ENCODE measurements at places on chromosomes 13 and 19. TPM values are rescaled to one million over a fixed set of nuclear protein-coding genes. Genes with fewer than 3 reads are reported as not detected.
A peak's percentile ranks its signal among the peaks of the same experiment; 100 is the strongest.

DNA sequence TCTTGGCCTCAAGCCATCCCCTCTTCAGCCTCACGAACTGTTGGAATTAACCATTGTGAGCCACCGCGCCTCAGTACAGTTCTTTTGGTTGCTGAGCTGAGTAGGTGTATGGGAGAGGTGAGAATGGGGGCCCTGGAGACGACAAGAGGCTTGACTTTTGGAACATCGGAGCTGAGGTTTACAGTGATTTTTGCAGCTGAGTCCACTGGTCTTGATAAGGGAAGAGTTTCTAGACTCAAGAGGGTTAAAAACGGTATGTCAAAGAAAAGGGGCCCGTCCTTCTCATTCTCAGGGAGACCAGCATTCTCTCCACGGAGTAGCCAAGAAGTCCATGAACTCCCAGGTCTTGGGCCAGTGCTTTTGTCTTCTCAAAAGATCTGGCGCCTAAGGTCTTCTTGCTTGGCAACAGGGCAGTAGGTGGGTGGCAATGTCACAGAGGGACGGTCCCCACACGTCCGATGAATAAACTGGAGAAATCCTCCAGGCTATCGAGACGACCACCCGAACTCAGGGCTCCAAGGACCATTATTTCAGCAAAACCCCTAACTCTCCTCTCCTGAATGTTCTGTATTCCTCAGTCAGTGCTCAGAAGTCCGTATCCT, 6.4 kb upstream of the QTRT1 start:
- no peak for DNase-seq

DNA sequence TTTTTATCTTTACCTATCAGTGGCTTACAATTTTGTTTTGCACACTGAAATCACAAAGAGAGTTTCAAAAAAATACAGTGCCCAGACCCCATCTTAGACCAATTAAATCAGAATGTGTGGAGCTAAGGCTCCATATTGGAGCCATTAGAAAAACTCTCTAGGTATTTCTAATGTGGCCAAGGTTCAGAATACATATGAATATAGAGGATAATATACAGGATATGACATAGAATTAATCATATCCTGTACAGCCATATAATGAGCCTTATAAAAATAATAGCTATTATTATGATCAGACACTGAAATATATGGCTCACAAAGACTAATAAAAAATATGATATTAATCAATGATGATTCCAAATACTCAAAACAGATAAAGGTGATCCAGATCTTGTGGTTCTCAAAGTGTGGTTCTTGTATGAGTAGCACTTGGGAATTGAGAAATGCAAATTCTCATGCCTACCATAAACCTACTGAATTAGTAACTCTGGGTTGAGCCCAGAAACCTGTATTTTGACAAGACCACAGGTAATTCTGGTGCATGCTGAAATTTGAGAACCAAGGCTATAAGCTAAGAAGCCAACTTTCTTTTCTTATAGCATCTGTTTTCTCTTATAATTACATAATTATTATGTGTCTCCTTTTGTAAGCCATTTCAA, 408.0 kb downstream of the DIAPH3 start:
- DNase-seq, result no peak

DNA sequence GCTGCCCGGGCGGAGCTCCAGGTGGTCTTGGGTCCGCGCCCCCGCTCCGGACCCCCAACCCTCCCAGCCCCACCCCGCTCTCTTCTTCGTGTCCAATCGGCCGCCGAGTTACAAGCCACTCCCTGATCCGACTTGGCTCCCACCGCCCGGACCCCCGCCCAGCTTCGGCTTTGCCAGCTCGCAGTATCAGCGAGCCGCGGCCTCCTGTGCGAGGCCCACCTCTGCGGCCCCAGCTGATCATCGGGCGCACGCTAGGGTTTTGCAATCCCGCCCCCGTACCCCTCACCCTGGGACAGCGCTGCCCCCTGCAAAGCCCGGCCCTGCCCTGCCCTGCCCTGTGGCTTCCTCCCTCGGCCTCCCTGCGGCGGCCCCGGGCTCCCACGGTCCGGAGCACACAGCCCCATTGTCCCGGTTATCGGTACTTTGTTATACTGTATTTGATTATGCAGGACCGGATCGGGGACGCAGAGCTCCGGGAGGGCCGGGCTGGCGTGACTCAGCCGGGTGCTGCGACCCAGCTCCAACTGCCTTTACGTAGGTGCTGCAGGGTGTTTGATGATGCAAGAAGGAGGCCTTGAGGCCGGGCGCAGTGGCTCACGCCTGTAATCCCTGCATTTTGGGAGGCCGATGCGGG, 598 bp upstream of the LPAR2 start:
- peak; percentile 40 for DNase-seq

DNA sequence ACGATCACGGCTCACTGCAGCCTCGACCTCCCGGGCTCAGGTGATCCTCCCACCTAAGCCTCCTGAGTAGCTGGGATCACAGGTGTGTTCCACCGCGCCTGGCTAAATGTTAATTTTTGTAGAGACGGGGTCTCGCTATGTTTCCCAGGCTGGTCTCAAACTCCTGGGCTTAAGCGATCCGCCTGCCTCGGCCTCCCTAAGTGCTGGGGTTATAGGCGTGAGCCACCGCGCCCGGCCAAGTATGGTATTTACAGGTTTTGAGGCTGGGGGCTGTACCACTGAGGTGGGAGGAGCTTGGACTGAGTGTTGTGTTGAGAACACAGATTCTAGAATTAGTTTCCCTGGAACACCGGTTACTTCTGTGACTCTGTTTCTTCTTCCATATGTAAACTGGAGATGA, 452 bp upstream of the PPM1N start:
- no peak for DNase-seq

- peak; percentile 45 for DNase-seq
Observed at GRCh38 chr13:113748862-113749451, 10.1 kb upstream of the TMEM255B start.

- no peak for DNase-seq
Observed at GRCh38 chr13:27857282-27857681, 62.5 kb upstream of the PDX1 start.

DNA sequence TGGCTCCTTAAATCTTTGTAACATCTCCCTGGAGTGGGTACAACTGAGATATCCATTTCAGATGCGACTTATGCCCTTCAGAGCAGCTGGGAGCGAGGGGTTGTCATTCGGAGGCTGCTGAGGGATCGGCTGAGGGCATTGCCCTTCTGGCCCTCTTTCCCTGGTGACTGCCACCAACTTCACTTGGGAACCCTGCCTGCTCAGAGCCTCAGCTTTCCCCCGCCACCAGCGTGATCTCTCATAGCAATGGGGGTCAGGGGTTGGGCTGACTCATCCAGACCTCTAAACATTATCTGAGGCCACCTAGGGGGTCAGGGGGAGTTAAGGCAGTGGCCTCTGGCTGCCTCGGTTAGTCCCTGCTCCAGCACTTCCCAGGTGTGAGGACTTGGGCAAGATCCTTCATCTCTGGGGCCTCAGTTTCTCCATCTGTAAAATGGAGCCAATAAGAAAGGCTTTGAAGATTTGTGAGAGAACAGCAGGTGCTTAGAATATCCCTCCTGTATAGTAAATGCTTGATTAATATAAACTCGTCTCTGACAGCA, 1.1 kb downstream of the PRX start:
- DNase-seq, result no peak

- DNase-seq, result no peak
Observed at GRCh38 chr19:45599286-45599685, 2.7 kb downstream of the GPR4 start.

Gene MBD3L3
- total RNA-seq, result not detected

Gene ATP4A
- not detected for total RNA-seq

GRCh38 chr19:17943274-17944221, 10.7 kb downstream of the CCDC124 start:
- no peak for DNase-seq

Gene DAND5
- total RNA-seq, result not detected

DNA sequence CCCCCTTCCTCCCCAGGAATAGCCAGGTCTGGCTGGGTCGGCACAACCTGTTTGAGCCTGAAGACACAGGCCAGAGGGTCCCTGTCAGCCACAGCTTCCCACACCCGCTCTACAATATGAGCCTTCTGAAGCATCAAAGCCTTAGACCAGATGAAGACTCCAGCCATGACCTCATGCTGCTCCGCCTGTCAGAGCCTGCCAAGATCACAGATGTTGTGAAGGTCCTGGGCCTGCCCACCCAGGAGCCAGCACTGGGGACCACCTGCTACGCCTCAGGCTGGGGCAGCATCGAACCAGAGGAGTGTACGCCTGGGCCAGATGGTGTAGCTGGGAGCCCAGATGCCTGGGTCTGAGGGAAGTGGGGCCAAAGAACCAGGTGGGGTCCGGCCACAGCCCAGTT, 3.2 kb downstream of the KLK2 start:
- DNase-seq, result no peak

Gene SPIB
- 1.00 TPM for total RNA-seq

Gene RXFP2
- total RNA-seq, result not detected

Gene FAAP24
- 9.3 TPM for total RNA-seq

Gene LPAR6
- total RNA-seq, result 7.9 TPM

DNA sequence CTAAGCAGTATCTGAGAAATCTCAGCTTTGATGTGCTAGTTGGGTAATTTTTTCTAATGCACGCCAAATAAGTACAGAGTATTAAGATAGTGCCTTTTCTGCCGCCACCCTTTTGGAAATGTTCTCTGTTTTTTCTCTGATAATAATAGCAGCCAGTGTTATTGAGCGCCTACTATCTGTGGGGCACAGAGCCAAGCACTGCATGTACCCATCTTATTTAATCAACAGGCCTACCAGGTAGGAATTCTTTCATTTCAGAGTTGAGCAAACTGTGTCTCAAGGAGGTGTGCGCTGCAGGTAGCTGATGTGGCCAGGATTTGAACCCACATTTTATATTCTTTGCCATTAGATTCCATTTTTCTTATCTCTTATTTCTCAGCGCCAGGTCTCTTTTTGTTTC, 1.4 kb downstream of the EPN1 start:
- no peak for DNase-seq

DNA sequence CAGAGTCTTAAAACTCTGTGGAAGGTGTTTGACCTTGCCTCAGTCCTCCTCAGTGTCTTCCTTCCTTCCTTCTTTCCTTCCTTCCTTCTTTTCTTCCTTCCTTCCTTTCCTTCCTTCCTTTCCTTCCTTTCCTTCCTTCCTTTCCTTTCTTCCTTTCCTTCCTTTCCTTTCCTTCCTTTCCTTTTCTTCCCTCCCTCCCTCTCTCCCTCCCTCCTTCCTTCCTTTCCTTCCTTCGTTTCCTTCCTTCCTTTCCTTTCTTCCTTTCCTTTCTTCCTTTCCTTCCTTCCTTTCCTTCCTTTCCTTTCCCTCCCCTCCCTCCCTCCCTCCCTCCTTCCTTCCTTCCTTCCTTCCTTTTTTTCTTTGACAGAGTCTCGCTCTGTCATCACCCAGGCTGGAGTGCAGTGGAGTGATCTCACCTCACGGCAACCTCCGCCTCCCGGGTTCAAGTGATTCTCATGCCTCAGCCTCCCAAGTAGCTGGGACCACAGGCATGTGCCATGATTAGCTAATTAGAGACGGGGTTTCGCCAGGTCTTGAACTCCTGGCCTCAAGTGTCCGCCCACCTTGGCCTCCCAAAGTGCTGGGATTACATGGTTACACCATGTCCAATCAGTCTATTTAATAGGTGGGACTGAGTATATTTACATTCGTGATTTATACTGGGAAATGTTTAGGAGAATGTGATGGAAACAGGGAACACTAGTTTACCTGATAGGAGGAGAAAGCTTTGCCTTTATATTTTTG, 16.3 kb downstream of the ZNF507 start:
- no peak for DNase-seq

GRCh38 chr13:40819797-40820315, 30.4 kb downstream of the SLC25A15 start:
- DNase-seq, result no peak

Gene RNF225
- 0.28 TPM for total RNA-seq

DNA sequence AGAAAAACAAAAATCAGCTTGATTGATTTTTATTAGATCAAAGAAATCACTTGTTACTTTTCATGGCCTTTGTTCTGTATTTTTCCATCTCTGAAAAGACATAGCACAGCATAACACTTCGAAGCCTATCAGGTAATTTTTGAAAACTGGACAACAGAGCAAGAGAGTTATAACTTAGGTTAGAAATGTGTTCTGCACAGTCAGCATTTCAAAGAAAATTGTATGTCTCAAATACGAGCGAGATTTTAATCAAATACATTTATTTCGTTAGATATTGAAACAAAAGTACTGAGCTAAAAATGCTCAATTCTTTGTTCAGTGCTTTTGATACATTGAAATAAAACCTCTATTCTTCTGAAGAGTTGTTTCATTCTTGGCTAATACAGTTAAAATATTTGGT, 144.1 kb upstream of the SLC10A2 start:
- no peak for DNase-seq

DNA sequence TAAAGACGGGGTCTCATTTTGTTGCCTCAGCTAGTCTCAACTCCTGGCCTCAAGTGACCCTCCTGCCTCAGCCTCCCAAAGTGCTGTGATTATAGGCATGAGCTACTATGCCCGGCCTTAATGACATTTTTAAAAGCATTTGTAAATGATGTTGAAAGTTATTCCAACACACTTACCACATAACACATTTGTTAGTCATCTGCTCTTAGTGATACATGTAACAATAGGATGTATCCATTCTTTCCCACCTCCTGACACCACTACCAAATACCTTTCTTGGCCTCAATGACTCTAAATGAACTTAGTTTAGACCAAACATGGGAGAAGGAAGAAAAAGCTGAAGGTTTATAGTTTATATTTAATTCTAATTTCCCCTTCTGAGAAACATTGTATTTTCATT, 59.8 kb upstream of the MEDAG start:
- DNase-seq, result no peak

DNA sequence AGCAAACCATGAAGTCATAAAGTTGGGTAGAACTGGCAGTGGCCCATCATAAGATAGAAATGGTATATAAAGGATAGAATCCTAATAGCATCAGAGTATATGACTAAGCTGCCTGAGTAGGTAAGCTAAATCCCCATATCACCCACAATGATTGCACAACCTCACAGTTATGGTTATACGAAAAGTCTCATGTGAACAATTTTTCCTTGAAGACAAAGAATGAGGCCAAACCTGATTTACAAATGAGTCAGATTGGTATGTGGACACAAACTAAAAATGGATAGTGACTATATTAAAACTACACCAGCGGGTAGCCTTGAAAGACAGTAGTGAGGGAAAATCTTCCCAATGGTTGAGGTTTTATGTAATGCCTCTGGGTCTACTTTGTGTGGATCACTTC, 40.9 kb upstream of the UFM1 start:
- no peak for DNase-seq

DNA sequence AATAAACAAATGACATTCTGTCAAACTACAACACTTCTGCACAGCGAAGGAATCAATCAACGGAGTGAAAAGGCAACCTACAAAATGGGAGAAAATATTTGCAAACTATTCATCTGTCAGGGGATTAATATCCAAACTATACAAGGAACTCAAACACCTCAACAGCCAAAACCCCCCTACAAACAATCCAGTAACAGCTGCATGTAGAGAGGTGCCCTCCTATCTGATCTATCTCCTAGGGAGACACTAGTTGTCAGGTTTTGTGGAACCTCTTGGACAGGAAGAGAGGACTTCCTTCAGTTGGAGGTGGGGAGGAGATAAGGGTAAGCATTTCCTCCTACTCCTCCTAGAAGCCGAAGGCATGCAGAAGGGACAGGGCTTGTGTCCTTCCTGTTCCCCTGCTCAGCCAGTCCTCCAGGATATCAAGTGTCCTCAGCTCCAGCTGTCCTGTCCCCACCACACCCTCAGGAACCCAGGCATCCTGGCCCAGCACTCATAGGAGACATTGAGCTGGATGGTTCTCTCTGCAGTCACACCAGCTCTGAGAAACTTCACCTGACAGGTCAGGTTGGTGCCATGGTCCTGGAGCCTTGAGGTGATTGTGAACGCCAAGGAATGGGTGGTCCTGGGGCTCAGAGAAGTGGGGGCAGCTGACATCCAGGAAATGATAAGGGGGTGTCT, 9.8 kb upstream of the SIGLEC8 start:
- no peak for DNase-seq

GRCh38 chr19:9901020-9901419, 35.3 kb downstream of the OLFM2 start:
- no peak for DNase-seq
